ENCODE measurements at places on chromosomes 2 and 18. TPM values are rescaled to one million over a fixed set of nuclear protein-coding genes. Genes with fewer than 3 reads are reported as not detected.

NEDD4L gene
- polyA plus RNA-seq, result 64.3 TPM

COLEC11 gene
- 1.3 TPM for polyA plus RNA-seq

GREB1L gene
- not detected for polyA plus RNA-seq

TUBB8B gene
- polyA plus RNA-seq, result 1.2 TPM

IL36B gene
- polyA plus RNA-seq, result not detected

FBXO48 gene
- polyA plus RNA-seq, result 0.70 TPM

SELENOI gene
- 9.9 TPM for polyA plus RNA-seq

AQP12B gene
- polyA plus RNA-seq, result 5.5 TPM

TRIP12 gene
- polyA plus RNA-seq, result 23.8 TPM

FAM237A gene
- polyA plus RNA-seq, result not detected

SERPINB4 gene
- not detected for polyA plus RNA-seq

HOXD9 gene
- 0.46 TPM for polyA plus RNA-seq

NEB gene
- polyA plus RNA-seq, result not detected

- DNase-seq, result no peak
These were observed 20.4 kb upstream of the FEZ2 start for GRCh38 chr2:36618381-36618780.

DNA sequence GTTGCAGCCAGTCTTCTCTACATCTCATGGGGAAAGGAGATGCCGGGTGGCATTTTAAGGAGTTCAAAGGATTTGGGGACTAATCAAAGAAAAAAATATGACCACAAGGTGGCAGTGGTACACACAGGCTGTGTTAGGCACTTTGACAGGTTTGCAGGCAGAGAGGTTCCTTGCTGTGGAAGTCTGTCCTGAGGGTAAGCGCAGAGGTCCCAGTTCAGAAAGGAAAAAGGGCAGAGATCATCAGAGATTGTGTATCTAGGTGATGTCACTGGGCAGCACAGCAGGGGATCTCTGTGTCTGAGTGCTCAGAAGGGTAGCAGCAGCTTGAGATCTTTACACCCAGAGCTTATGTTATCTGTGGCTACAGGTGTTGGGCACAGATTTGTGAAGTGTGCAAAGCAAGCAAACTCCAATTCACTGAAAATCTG lies 231.4 kb downstream of the LRRTM1 start:
- no peak for DNase-seq

GRCh38 chr2:235492850-235493344 lies 946 bp upstream of the AGAP1 start:
- no peak for DNase-seq

DNA sequence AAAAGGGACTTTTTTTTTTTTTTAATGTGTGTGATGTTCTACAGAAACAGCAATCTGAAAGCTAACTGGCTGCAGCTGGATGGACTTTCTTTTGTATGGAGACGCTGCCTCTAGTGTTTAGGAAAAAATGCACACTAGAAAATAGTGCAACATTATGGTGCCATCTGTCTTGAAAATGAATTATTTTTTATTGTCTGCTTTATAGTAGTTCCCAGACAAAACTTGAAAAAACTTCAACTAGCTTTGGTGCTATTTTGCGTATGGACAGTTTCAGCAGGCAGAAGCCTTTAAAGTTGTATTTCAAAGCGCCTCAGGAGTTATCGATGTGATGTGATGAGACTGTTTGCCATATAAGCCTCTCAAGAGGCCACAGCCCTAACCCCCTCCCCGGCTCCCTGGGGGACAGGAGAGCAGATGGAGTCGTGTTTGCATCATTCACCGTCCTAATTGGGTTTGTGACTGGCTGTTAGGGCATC lies 86.9 kb downstream of the LTBP1 start:
- DNase-seq, result no peak

- no peak for DNase-seq
These were observed 23.7 kb upstream of the SMAD7 start for GRCh38 chr18:48974304-48975119.

DNA sequence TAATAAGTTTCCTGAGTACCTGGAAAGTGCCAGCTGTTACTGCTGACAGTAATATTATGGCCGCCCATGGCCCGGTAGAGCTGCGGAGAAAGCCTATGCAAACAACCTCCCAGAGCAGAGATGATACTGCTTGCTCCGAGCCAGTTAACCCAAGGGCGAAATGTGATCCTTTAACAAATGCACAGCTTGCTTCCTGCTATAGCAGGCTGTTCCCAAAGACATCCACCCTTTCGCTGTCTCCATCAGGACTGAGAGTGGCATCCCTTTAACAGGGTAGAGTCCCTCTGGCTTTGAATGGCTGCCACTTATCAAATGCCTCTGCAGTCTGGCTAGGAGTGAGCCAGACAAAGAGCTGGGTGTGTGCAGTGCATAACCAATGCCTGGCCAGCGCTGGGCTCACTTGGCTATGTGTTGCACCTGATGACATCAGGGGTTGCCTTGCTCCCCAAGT lies 69.7 kb upstream of the DAPL1 start:
- no peak for DNase-seq

DNA sequence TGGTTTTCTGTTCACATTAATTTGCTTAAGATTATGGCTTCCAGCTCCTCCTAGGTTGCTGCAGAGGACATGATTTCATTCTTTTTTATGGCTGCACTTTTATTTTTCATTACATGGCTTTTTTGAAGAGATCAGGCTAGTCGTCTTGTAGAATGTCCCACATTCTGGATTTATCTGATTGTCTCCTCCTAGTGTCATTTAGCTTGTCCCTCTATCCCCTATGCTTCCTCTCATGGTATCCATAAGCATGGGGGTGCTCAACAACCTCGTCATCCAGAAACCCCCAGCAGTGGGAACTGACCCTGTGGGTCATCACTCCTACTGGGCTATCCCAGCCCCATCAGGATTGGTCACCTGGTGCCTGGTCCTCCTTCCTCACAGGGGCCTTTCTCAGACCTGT lies 49.6 kb downstream of the SERTAD2 start:
- peak; percentile 29 for DNase-seq

- DNase-seq, result no peak
These were observed 867.4 kb downstream of the DSC3 start for GRCh38 chr18:30175061-30175574.

DNA sequence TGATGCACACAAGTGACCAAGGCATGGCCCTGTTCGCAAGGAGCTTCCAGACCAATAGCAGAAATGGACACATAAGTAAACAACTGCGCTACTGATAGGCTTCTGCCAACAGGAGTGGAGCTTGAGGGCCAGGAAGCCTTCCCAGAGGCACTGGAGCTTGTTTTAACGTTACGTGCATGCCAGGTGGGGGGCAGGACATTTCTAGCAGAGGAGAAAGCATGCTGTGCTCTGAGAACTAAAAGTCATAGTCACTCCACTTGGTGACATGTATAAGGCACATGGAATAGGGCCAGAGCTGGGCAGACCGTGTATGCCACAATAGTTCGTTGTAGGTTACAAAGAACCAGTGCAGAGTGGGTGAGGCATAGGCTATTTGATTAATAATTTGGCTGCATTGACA lies 184.2 kb downstream of the NEDD4L start:
- DNase-seq, result no peak

GRCh38 chr2:151159109-151159662 lies 102.5 kb downstream of the RBM43 start:
- DNase-seq, result no peak

- DNase-seq, result no peak
These were observed 1003.8 kb upstream of the DDX18 start for GRCh38 chr2:116810645-116811044.

DNA sequence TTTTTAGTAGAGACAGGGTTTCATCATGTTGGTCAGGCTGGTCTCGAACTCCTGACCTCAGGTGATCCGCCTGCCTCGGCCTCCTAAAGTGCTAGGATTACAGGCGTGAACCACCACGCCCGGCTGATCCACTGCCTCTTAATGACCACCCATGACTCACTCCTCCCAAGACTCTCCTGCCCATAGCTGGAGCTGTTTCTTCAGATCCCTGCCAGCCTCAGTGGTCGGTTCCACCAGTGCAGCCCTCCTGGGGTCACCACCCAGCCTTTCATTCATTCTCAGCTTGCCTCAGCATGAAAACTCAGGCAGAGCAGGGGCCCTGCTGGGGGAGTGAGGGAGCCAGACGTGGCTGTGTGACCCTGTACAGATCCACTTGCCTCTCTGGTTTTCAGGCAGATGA lies 12.5 kb downstream of the KCNIP3 start:
- DNase-seq, result no peak

- no peak for DNase-seq
These were observed 189.6 kb upstream of the SIX3 start for GRCh38 chr2:44751754-44752479.

DNA sequence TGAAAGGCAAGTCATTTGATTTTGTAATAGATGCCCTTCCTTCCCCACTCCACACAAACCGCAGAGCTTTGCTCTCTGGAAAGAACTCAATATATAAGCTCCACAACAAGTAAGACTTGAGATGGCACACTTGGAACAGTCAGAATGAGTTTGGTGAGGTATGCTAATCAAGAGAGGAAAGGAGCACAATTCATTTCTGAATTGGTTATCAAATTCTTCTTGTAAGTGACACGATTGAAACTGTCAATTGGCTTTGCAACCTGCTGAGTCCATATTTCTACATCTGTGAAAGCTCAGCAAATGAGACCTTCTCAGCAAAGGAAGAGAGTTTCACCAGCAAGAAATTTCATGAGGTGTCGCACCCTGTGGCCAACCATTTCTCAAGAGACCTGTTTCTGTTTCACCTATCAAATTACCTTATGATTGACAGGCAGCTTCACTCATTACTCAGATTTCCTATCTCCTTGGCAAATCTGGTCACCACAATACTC lies 19.1 kb downstream of the CTLA4 start:
- DNase-seq, result no peak

DNA sequence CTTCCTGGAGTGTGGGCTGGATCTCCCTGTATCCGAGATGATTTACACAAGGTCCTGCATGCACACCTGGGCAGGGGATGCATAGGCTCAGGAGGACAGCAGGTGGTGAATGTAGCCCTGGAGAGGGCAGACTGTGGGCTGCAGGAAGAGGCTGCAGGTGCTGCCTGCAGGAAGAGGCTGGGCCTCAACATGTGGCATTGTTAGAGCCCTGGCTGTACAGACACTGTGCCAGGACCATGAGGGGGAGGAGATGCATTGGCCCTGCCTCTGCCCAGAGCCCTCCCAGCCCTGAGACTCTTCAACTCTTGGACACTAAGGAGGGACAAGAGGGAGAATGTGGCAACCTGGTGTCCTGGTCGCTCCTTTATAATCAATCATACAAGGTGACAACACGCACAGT lies 392.8 kb downstream of the TNS1 start:
- DNase-seq, result no peak

DNA sequence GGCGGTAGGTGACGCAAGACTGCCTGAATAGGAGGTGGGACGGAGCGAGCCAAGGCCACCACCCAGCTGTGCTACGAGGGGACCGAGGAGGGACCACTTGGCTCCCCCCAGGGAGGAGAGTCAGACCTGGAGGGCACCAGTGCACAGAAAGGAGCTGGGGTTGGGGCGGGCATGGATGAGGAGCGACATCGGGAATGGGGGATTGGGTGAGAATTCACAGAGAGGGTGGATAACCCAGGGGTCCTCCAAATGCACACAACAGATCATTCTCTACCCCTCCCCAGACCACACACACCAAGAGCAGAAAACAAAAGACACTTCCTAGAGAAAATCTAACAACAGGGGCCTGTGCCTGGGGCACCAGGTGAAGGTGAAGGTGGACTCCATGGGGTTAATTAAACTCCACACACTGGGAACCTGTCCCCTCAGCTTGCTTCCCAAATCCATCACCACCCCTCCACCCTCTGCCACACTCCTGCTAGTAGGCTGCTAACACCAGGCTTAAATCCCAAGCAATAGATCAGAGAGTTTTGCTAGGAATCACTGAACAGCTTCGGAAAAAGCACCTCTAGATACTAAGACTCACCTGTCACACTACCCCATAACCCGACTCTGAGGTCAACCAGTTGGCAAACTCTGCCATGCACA lies 274.6 kb downstream of the EIPR1 start:
- DNase-seq, result no peak

- no peak for DNase-seq
These were observed 887.5 kb upstream of the NRXN1 start for GRCh38 chr2:51919395-51919794.

- DNase-seq, result no peak
These were observed 94.3 kb upstream of the TWSG1 start for GRCh38 chr18:9240270-9240669.

DNA sequence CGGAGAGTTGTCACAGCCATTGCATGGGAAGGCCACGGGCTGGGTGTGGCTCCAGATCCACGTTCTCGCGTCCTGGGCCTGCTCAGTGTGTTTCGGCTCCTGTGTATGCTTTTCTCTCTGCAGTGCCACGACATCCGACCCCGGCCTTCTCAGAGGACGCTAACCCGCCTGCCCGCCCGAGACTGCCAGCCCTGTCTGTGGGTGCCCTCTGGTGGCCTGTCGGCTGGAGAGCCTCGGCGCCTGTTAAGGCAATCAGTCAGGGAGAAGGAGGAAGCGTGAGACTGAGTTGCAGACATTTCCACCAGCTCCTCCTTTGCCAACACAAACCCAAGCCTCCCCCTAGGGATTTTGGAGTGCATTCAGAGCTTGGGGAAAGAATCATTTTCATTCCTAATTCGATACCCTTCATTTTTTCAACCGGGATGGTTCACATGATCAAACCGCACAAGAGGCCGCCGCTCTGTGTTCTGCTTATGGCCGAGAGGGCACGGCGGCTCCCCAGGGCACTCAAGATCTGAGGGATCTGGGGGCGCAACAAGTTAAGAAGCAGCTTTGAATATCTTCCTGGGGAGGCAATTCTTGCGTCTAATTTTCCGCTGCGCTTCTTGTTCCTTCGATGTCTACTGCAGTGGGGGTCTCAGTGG lies 37.5 kb upstream of the ZBTB7C start:
- peak; percentile 89 for DNase-seq

DNA sequence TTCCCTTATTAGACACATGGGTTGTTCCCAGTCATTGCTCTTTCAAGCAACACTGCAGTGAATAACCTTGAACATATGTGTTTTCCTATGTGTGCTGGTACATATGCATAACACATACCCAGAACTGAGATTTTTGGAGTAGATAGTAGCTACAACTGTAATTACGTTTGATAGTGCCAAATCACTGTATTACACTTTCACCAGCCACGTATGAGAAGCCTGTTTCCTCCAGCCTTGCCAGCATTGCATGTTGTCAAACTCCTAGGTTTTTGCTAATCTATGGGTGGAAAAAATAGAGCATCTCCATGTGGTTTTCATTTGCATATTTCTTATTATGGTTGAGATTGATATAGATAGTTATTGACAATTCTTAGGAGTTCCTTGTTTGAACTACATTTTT lies 56.5 kb upstream of the ACSL3 start:
- DNase-seq, result no peak

GRCh38 chr18:76530846-76531245 lies 35.8 kb upstream of the ZNF516 start:
- no peak for DNase-seq

DNA sequence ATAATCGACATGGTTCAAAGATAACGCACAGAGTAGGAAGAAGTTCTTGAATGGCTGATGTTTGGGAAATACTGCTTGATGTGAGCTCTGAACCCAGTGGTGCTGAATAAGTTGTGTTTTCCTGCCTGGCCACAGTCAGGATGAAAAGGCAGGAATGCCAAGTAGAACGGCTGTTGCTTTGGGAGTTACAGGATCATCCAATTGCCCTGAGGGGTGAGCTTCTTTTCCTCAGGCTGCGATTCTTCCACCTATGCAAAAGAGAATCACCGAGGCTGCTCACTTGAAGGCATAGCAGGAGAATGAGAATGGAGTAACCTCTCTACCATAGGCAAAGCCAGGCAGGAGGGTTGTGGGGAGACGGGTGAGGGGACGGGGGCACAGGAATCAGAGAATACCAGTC lies 14.4 kb upstream of the IGFBP2 start:
- DNase-seq, result no peak
